ENCODE measurements at places on chromosomes 2 and 18.
A peak's percentile ranks its signal among the peaks of the same experiment; 100 is the strongest.

DNA sequence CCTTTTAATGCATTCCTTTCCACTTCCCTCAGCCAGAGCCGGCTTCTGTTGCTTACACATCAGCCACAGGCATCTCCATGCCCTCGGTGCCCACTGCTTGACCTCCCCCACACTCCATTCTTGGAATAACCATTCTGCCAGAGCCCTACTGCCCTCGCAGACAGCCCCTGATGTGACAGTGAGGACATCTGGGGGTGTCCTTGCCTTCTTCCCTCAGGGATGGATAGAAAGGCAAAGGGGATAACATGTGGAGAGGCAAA lies 6.4 kb upstream of the NPPC start:
- no peak for DNase-seq

DNA sequence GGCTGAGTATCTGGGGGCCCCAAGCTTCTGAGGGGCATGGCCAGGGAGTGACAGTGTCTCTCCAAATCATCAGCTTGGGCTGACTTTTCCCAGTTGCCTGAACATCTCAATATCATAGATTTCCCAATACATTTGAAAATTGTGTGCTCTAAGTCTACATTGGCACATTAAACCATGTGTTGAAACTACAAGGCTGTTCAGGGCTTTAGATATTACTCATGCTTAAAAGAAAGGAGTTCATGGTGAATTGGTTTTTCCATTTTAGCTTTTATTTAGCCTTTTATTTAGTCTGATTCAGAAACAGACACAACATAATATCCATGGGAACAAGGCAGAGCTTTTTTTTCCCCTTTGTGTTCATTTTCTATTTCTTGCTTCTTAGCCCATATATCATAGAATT lies 49.9 kb upstream of the GALR1 start:
- no peak for DNase-seq

GRCh38 chr2:240143276-240143675 lies 2.8 kb upstream of the OTOS start:
- no peak for DNase-seq

- peak; percentile 15 for DNase-seq
Measured at GRCh38 chr2:9693196-9693491, 62.3 kb upstream of the YWHAQ start.

DNA sequence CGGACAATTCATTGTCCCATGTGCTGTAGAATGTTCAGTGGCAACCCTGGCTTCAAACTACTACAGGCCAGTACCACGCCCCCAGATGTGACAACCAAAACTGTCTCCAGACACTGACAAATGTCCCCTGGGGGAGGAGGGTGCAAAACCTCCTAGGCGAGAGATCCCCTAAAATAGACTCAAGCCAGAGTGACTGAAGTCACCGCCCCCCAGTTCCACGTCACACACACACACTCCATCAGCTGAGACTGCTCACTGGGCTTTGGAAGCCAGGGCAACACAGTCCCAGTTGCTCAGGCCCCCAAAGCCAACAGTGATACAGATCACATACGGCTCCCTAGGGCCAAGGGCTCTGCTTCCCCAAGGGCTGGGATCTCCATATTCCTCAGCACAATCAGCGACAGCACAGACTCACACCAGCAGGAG lies 19.1 kb downstream of the HDAC4 start:
- peak; percentile 73 for DNase-seq

GRCh38 chr18:55069497-55069896 lies 110.2 kb upstream of the CCDC68 start:
- no peak for DNase-seq

DNA sequence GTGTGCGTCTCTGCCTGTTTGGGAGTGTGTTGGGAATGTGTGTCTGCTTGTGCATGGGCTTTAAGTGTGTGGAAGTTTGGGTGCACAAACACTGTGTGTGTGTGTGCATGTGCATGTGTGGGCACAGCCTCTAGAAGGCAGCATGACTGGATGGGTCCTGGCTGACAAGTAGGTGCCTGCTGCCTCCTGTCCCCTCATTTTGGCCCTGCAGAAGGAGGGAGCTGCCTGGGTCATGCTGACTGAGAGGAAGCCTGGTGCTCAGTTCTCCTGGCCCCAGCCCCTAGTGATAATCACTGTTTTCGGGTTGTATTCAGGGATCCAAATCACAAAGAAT lies 34.1 kb downstream of the GLI2 start:
- DNase-seq = no peak

GRCh38 chr2:52639692-52640091 lies 1127.9 kb upstream of the CHAC2 start:
- no peak for DNase-seq

GRCh38 chr18:4360221-4360715 lies 94.8 kb downstream of the DLGAP1 start:
- no peak for DNase-seq

GRCh38 chr2:146804288-146804687 lies 1040.5 kb upstream of the ACVR2A start:
- no peak for DNase-seq

- no peak for DNase-seq
Measured at GRCh38 chr2:31141443-31142085, 3.3 kb upstream of the GALNT14 start.

DNA sequence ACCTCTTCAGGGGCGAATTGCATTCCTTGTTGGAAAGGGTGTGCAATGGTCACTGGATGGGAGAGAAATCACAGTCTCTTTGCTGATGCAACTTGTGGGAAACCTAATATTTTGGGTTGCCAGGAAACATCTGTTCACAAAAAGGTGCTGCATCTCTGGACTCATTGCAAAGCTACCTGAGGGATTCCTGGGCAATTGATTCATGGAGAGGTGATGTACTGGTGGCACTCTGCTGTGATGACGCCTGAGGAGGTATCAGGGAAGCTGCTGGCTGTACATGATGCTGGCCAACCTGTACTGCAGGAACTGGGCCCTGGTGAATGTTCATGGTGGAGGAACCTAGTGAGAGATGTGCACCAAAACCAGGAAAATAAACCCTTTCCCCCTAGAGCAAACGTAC lies 516.0 kb upstream of the SPHKAP start:
- DNase-seq = no peak

DNA sequence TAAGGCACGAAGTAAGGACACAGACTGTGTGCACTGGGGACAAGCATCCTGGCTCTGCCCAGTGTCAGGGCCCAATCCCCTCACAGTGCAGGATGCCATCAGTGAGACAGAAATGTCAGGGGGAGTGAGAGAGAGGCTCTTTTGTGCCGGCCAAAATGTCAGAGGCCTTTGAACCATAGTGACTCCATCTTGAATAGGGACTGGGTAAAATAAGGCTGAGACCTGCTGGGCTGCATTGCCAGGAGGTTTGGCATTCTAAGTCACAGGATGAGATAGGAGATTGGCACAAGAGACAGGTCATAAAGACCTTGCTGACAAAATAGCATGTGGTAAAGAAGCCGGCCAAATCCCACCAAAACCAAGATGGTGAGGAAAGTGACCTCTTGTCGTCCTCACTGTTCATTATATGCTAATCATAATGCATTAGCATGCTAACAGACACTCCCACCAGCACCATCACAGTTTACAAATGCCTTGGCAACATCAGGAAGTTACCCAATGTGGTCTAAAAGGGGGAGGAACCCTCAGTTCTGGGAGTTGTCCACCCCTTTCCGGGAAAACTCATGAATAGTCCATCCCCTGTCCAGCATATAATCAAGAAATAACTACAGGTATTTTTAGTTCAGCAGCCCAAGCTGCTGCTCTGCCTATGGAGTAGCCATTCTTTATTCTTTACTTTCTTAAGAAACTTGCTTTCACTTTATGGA lies 337.4 kb downstream of the LPIN1 start:
- DNase-seq = no peak

DNA sequence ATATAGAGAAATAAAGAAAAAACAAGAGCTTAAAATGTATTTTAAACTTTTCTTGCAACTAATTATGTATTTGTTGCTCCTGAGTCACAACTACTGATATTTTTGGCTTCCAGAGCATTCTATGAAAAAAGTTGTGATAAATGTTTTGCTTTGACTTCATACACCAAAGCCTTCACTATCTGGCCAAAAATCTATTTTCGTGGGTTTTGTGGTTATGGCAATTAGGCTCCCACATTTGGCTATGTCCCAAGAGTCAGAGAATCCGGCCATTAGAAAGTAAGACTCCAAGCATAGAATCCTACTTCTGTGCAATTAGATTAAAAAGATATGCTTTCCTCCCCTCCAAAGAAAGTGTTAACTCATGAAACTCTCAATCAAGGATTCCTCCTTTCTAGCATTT lies 1456.1 kb upstream of the ACVR2A start:
- no peak for DNase-seq

- DNase-seq = no peak
Measured at GRCh38 chr2:71756280-71756906, 303.0 kb downstream of the DYSF start.

GRCh38 chr2:216694082-216694825 lies 1.1 kb downstream of the IGFBP5 start:
- no peak for DNase-seq

- no peak for DNase-seq
Measured at GRCh38 chr2:75519843-75520242, 40.9 kb downstream of the EVA1A start.

- no peak for DNase-seq
Measured at GRCh38 chr2:235723811-235724465, 230.1 kb downstream of the AGAP1 start.

- no peak for DNase-seq
Measured at GRCh38 chr2:233343171-233343705, 11.1 kb upstream of the DGKD start.

- no peak for DNase-seq
Measured at GRCh38 chr2:155125585-155126230, 427.2 kb downstream of the KCNJ3 start.

DNA sequence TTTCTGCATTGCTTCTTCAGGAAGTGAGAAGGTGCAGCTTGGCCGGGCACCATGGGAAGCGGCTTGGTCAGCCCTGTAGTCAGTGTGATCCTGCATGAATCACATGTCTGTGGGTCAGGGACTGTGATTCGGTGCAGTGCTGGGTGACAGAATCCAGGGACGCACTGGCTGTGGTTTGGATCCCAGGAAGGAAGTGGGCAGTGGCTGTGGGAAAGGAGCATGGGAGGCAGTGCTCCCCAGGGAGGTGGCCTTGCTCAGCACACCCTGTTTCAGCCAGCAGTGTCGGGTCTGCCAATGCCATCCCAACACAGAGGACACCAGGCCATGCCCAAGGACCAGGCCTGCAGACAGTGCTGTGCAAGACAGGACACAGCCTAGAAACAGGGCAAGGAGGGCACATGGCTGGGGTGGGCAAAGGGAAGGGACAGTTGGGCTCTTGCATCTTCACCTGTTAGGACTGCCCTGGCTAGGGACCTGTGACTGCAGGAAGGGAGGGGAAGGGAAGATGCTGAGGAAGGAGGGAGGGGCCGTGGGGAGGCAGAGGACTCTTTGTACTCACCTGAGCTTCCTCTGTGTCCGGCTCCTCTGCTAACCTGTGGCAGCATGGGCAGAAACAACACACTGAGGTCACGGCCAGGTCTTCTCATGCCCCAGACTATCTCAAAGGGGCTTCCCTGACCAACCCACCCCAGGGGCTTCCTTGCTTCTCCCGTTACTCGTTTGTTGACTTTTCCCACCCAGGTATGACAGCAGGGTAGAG lies 37.2 kb upstream of the DNMT3A start:
- DNase-seq = no peak

GRCh38 chr2:224060783-224061482 lies 21.8 kb upstream of the SERPINE2 start:
- no peak for DNase-seq

- DNase-seq = no peak
Measured at GRCh38 chr2:174763780-174764179, 492 bp downstream of the CHRNA1 start.

GRCh38 chr2:148096012-148096411 lies 75.1 kb downstream of the MBD5 start:
- no peak for DNase-seq

- no peak for DNase-seq
Measured at GRCh38 chr2:151922845-151923666, 94.8 kb upstream of the ARL5A start.

- DNase-seq = no peak
Measured at GRCh38 chr18:56861244-56861643, 210.1 kb downstream of the WDR7 start.

DNA sequence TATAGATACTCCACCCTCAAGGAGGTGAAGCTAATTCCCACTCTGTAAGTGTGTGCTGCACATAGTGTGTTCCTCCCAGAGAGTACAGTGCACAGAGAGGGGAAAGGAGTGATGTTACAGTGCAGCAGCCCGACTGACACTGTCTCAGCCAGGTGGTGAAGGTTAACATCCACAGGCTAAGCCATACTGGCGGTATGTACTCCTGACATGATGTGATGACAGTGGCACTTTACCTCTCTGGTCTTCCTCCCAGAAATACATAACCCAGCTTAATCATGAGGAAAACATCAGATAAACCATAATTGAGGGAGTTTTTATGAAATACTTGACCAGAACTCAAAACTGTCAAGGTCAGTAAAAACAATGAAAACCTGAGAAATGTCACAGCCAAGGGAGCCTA lies 107.1 kb downstream of the RAB3GAP1 start:
- no peak for DNase-seq

GRCh38 chr2:70233926-70234325 lies 14.5 kb downstream of the TIA1 start:
- DNase-seq = no peak

DNA sequence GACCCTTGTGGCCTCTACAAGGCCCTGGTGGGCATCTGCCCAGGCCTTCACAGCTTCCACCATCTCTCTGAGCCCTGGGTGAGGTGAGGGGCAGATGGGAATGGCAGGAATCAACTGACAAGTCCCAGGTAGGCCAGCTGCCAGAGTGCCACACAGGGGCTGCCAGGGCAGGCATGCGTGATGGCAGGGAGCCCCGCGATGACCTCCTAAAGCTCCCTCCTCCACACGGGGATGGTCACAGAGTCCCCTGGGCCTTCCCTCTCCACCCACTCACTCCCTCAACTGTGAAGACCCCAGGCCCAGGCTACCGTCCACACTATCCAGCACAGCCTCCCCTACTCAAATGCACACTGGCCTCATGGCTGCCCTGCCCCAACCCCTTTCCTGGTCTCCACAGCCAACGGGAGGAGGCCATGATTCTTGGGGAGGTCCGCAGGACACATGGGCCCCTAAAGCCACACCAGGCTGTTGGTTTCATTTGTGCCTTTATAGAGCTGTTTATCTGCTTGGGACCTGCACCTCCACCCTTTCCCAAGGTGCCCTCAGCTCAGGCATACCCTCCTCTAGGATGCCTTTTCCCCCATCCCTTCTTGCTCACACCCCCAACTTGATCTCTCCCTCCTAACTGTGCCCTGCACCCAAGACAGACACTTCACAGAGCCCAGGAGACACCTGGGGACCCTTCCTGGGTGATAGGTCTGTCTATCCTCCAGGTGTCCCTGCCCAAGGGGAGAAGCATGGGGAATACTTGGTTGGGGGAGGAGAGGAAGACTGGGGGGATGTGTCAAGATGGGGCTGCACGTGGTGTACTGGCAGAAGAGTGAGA lies 2.0 kb downstream of the PROC start:
- DNase-seq = no peak

DNA sequence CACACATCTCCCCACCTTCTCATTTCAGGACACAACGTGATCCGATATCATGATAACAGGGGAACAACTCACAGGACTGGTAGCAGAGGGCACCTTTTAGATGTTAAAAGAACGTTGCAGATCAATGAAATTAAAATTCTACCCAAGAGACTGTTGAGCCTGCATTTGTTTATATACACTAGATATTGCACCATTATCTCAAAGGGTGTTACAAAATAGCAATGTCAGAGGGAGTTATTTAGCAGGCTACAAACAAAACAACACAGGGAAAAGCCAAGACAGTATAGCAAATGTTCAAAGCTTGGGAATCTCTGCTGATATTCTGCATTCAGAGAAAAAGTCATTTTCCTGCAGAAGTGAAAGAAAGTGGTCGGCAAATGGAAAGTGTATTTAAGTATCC lies 139.5 kb downstream of the MYO5B start:
- DNase-seq = no peak

All from CD4-positive, alpha-beta T cell treated with Interleukin-4 for 1 hour (primary cell).